ENCODE measurements at places on chromosomes 2 and 18.

GRCh38 chr2:201911372-201911771 lies 105.0 kb downstream of the CDK15 start:
- DNase-seq = no peak

- DNase-seq = peak; percentile 89
Measured at GRCh38 chr2:200787351-200788120, 24.2 kb upstream of the BZW1 start.

GRCh38 chr2:152718076-152718908 lies at the start of gene ARL6IP6:
TSS of gene ARL6IP6 (plus strand) at chr2:152718620. CDS start at chr2:152718625, 5 bp downstream.
- DNase-seq = peak; percentile 81

- DNase-seq = no peak
Measured at GRCh38 chr2:240514631-240515030, 43.2 kb downstream of the ANKMY1 start.

DNA sequence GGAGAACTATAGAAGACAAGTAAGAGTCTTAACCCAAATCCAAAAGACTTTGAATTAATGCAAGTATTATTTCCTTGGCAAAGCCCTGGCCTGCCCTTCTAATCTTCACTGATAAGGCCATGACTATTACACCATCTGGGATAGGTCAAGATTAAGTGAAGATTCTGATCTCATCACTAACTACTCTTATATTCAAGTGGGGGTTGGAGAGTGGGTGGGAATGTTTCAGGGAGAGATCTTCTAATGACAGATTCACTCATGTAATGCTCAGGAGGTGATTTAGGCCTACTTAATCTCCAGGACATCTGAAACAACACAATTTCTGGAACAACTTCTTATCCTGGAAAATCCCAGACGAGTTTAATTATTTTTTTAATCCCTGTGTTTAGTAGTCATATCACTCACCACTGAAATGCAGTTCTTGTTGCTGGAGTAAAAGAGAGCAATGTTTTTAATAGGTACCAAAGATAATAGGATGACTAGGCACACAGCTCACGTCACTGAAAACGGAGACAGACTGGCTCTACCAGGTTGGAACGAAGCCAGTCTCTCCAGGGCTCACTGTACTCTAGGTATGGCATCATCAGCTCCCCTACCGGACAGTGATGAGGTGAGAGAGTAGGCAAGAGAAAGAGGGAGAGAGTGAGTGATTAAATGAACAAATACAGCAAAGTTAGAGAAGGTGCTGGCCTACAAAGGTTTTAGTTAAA lies 133.1 kb downstream of the NCKAP5 start:
- no peak for DNase-seq

GRCh38 chr2:210528716-210529115 lies 27.7 kb upstream of the CPS1 start:
- DNase-seq = no peak

GRCh38 chr2:86352137-86352726 lies 14.8 kb upstream of the REEP1 start:
- DNase-seq = no peak

- DNase-seq = no peak
Measured at GRCh38 chr2:158904627-158905177, 63.7 kb upstream of the TANC1 start.

DNA sequence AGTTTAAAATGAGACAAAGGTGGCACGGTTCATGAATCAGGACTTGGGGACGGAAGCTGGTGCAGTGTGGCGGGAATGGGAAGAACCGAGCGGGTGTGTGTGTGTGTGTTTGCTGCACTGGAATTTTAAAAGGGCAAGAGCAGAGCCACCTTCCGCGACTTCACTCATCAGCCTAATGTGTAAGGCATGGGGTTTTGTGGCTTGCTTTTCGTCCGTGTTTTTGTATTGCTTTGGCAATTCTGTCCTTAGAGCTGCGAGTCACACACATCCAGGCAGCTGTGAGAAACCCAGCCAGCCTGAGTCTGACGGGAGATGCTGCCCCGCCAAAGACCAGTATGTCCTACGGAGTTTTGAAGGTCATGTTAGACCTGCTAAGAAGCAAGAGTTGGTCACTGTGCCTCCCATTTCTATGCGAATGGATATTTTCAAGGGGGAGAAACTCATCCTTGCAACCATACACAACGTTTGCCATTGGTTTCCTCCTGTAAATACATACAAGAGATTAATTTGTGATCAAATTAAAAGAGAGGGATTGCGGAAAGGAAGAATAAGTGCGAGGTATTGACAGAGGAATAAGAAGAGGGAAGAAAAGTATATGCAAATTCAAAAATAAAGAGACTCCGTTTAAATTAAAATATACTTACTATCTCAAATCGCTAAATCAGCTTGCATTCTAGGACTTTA lies 665 bp upstream of the CACNB4 start:
- DNase-seq = no peak

DNA sequence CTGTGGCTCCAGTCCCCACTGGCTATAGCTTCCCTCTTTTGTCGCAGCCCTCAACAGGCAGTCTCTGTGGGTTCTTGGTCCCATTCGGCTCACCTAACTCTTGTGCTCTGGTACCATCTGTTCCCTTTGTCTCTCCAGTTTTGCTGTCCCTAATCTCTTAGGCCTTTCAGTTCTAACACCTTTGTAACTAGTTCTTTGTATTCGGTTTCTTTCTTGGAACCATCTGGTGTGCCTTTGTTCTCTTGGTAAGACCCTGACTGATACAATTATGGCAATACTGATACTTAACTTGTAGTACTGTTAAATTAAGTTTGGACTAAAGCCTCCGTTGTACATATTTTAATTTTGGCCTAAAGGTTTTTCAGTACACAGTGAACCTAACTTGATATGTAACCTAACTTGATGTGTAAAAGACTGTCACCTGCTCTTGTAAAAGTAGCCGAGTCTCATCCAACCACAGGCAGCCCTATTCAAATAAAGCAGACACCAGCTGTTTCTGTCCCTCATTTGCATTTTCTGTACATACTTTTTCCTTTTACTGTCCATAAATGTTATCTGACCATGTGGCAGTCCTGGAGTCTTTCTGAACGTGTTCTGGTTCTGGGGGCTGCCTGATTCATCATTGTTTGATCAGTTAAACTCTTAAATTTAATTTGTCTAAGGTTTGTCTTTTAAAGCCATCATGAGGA lies 4.8 kb upstream of the MRPL44 start:
- DNase-seq = no peak

DNA sequence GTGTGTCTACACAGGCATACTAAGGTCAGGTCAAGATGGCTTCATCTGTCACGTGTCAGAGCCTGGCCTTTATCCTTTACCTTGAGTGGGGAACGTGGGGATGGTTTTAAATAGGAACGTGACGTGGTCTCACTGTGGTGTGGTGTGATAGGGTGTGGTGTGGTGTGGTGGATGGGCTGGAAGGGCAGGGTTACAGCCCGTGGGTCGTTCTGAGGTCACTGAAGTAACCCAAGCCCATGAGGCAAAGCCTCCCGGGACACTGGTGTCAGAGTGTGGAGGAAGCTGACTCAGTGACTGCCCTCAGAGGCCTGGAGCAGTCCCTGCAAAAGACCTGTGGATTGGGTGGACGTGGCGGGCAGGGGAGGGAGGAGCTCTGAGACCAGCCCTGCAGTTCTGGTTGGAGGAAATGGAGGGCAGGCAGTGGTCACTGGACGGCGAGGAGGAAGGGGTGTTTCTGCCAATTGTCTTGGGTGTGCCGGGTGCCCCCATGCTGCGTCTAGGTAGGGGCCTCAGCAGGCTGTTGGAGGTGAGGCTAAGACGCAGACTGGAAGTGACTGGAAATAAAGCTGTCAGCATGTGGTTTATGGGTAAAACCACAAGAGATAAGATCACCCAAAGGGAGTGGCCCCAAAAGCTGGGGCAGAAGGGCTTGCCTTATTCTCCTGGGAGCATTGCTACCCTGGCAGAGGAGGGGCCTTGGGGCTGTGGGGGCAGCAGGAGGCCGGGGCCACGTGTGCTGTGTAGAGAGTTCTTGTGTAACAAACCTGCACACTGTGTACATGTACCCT lies 84.8 kb downstream of the SH3RF3 start:
- DNase-seq = no peak

DNA sequence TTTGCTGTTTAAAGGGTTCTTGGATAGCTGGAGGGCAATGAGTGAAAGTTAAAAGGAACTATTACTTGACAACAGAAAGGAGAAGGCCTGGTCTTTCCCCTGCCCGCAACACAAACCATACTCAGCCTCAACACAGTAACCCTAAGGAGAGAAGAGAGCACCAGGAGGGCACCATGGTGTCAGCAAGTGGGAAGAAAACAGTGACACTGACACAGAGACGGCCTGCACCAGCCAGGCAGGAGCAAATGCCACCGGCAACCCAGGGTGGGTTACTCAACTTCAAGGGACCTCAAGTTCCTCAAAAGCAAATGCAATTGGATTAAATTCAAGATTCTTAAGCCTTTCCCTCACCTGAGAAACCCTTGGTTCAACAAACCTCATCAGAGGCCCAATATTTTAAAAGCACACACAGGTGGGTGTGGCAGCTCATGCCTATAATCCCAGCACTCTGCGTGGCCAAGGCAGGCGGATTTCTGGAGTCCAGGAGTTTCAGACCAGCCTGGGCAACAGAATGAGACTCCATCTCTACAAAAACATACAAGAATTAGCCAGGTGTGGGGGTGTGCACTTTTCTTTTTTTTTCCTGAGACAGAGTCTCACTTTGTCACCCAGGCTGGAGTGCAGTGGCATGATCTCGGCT lies 52.3 kb downstream of the TFCP2L1 start:
- no peak for DNase-seq

DNA sequence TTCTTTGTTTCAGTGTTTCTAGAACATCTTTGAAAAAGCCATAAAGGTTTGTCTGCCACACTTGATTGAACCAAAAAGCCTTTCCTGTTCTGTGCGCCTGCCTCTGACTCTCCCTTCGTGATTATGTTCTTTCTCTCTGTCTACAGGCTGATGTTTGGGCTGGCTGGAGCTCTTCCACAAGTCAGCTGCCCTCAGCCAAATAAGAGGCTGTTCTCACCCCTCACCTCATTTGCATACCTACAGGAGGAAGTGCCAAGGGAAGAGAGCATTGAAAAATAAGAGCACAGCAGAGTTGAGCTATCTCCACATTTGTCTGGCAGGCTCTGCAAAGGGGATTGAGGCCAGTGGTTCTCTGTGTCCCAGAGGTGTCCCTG lies 15.8 kb downstream of the INPP5D start:
- DNase-seq = no peak

GRCh38 chr2:218816561-218817011 lies 15.0 kb downstream of the PRKAG3 start:
- no peak for DNase-seq

GRCh38 chr2:69122271-69122670 lies 109.3 kb downstream of the ANTXR1 start:
- DNase-seq = no peak

- no peak for DNase-seq
Measured at GRCh38 chr2:134306521-134306920, 52.6 kb downstream of the MGAT5 start.

DNA sequence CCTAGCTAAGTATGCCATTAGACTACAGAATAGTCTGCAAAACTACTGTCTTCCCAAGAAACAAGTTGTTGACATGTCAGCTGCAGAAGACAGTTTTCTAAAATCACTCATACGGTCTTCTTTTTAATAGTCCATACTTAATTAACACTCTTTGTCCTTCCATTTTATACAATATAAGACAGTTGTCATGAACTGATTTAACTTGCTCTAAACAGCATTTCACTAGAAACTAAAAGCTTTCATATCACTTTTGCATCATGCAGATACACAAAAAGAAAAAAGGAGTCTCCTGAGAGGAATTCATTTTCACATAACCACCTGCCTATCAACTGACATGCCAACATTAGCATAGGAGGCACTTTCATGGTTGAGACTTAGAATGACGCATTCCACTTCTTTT lies 1159.6 kb upstream of the CHAC2 start:
- no peak for DNase-seq

- no peak for DNase-seq
Measured at GRCh38 chr2:224807153-224807964, 91.2 kb upstream of the CCDC195 start.

DNA sequence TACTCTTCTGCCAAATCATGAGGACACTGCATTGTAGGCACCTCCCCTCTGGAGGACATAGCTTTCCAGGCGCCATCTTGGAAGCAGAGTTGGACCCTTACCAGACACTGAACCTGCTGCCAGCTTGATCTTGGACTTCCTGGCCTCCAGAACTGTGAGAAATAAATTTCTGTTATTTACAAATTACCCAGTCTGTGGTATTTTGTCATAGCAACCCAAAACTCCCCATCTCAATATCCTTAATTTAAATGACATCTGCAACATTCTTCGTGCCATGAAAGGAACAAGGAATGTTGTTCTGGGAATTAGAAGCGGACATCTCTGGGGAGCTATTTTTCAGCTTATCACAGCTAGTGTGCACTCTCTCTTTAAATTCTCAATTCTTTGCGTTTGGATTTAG lies 57.4 kb upstream of the CHRNA1 start:
- DNase-seq = no peak

DNA sequence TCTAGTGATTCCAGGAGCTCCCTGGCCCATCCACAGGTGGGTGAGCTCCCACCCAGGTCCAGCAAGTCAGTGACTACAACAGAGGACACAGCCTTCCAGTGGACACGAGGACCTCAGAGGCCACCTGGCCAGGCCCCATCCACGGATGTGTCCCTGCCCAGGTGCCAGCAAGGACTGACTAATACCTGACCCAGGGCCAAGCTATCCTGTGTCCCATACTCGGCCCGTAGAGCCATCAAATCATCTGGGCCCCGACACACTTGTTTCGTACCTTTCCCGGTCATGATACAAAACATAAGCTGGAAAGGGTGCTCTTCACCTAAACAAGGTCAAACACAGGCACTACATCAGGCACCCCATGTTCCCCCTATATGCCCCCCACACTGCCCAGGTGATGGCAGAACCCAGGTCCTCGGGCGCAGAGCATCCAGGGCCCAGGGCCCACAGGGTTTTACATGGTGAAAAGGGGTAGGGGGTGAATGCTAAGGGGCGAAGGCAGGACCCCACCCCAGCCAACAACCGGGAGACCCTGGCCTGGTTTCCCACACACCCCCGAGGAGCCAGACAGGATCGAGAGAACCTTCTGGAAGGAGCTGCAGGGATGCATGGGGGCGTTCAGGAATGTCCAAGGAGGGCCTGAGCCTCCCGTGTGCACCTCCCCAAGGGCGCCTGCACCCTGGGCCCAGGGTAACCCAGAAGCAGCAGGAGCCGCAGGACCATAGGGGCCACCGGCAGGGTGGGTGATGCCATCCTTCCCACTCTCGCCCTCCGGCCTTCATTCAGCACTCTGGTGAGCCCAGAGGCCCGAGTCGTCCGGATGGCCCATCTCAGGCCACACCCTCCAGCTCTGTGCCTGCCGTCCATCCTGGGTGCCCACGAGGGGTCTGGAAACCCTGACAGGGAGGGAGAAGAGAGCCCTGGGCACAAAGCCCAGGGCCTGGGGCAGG lies 94.3 kb downstream of the HDAC4 start:
- no peak for DNase-seq

DNA sequence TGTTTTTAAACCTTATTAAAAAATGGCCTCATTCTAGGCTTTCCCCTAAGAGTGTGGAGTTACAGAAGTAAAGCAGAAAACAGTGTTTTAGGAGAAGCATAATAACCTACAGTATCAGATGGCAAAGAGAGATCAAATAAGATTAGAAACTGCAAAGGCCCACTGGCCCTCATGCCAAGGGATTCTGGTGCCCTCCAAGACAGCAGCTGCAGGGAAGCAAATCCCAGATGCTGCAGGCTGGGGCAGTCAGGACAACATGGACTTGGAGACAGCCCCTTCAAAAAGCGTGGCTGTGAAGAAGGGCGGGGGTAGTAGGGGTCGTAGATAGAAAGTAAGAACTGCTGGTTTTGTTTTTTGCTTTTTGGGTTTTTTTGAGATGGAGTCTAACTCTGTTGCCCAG lies 28.3 kb upstream of the EPG5 start:
- DNase-seq = no peak

- DNase-seq = no peak
Measured at GRCh38 chr2:8095978-8096377, 585.9 kb upstream of the ID2 start.

- no peak for DNase-seq
Measured at GRCh38 chr2:239330836-239331235, 70.0 kb downstream of the HDAC4 start.
